ENCODE measurements at places on chromosomes 2 and 18.
A peak's percentile ranks its signal among the peaks of the same experiment; 100 is the strongest.

DNA sequence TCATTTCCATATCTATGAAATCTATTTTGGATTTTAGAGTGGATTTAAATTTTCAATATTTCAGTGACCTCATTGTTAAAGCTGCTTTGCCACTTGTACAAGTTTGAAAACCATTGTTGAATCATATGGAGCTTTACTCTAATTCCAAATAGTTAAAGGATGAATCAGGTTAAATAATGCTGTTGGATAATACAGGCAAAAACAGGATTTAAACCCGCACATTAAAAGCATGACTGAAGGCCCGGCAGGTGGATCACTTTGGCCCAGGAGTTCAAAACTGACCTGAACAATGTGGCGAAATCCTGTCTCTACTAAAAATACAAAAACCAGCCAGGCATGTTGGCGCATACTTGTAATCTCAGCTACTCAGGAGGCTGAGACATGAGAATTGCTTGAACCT lies 68.3 kb downstream of the RIF1 start:
- DNase-seq, result no peak

DNA sequence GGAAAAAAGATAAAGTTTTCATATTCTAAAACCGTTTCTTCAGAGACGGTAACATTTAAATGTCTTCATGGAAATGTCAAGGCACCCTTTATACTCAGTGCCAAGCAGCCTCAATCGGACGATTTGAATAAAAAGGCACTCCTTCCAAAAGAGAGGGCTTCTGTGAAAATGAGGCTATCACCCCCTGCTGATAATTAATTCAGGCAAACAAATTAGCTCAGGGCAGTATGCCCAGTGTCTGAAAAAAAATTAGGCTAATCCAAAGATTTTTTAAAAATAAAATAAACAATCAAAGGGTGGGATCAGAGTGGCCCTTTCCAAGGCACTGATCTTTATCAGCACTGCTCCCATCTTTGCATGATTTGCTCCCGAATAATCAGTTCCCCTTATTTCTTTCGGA lies 151.0 kb upstream of the PID1 start:
- no peak for DNase-seq

- DNase-seq, result no peak
Measured at GRCh38 chr2:96195410-96196066, 13.1 kb downstream of the STARD7 start.

DNA sequence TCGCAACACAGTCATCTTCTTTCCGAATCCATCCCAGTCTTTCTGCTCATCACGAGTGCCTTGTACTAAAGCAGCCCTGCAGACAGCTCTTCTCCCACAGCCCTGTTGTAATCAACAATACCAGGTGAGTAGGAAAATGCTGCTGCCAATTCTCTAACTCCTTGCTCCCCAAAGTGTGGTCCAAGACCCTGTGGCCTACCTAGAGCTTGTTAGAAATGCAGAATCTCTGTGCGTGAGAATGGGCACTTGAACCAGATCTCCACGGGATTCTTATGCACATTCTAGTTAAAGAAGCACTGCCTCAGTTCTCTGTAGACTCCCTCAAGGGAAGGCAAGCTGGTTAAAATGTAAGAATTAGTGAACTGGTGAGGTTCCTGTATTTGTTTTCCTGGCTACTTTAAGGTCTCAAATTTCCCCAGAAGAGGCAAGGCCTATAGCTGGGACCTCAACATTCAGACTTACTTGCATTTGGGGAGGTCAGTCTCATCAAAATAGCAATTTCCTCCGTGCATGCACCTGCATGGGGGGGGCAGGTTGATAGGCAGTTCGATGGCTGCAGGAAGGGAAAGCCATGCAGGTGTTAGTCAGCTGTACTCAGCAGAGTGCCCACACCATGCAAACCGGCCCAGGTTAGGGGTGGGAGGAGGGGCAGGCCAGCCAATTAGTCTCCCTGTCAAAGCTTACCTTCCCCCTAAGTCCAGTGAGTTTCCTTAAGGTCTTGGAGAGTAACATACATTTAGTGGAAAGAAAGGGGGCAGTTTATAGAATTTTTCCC lies 70.8 kb downstream of the DHRS9 start:
- DNase-seq, result no peak

DNA sequence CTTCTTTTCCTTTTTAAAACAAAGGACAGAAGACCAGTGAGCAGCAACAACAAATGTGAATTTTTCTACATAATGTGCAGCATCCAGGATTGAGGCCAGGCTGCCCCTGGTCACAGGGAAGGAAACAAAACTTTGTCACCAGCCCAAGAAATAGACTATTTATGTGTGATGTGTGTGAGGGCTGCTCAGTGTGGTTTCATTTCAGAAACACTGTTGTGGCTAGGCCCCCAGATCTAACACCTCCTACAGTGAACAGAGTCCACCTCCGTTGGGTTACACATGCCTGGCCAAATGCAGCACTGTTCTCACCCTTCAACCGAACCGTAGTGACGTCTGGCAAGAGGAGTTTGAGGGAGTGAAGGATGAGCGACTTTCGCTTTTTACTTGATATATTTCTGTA lies 146.3 kb upstream of the RIOK3 start:
- no peak for DNase-seq

GRCh38 chr2:25881764-25882163 lies 3.5 kb upstream of the ASXL2 start:
- DNase-seq, result no peak

- no peak for DNase-seq
Measured at GRCh38 chr2:239108459-239108858, 260.6 kb downstream of the TWIST2 start.

DNA sequence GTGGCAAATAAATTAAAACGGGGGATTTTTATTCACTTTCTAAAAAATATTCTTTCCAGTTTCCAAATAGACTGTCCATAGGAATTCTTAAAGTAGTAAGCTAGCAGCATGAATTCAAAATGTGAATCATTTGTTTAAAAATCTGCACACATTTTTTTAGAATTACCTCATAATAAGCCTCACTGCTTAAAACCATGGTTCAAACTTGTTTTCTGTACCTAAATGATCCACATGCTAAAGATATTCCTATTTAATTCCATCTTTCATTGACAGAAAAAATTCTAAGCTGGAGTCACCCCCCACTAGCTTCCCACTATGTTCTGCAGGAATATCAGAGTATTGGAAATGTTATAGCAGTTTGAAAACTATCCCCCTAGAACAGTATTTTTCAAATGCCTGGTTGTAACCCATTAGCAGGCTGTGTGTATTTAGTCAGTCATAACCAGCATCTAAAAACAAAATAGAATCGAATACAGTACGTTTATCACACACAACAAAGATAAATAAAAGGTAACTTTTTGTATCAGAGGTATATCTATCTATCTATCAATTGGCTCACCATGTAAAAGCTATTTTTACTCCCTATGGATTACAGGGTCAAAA lies 11.2 kb upstream of the IKZF2 start:
- DNase-seq, result no peak

- no peak for DNase-seq
Measured at GRCh38 chr2:118841450-118841827, 6.0 kb downstream of the EN1 start.

- DNase-seq, result no peak
Measured at GRCh38 chr2:160132761-160133160, 67.3 kb downstream of the ITGB6 start.

DNA sequence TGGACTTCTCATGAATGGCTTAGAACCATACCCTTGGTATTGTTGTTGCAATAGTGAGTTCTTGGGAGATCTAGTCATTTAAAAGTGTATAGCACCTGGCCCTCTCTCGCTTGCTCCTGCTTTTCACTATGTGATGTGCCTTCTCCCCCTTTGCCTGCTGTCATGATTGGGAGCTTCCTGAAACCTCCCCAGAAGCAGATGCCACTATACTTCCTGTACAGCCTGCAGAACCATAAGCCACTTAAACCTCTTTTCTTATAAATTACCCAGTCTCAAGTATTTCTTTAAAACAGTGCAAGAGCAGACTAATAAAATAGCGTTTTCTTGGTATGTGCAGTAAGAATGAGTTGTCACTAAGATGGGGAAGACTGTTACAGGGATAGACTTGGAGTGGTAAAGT lies 31.6 kb downstream of the BAZ2B start:
- DNase-seq, result peak; percentile 60

GRCh38 chr2:144511226-144511810 lies 8.6 kb downstream of the ZEB2 start:
- no peak for DNase-seq

DNA sequence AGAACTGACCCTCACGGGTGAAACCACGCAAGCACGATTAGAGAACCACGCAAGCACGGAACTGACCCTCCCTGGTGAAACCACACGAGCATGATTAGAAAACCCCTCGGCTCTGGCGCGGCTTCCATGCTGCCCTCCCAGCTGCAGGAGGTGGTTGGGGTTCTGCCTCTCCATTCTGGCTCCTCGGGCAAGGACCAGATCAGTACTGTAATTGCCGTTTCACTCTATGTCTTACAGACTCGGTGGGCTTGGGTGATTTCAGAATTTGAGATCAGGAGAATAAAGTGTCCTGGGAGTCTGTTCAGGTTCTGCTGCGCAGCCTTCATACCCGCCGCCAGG lies 58.3 kb upstream of the KCNG2 start:
- DNase-seq, result no peak

GRCh38 chr18:70931942-70932814 lies 643.3 kb downstream of the SOCS6 start:
- peak; percentile 47 for DNase-seq

GRCh38 chr2:1854729-1855547 lies 110.6 kb upstream of the PXDN start:
- DNase-seq, result peak; percentile 96

DNA sequence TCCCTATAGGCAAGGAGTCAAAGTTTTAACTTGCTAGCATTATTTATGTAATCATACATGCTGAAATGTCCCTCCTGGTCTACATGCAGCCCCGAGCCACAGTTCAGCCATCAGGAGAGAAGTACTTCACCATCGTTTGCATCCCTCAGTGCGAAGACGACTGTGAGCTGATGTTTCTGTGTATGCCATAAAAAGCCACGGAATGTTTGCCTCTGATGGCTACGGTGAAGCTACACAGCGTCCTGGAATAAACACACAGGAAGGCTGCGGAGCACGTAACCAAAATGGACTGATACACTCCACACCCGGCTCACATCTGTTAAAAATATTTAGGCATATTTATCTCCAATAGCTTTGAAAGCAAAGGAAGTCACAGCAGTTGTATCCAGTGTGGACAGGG lies 4.3 kb upstream of the SALL3 start:
- no peak for DNase-seq

GRCh38 chr2:48510329-48510728 lies 19.6 kb upstream of the STON1 start:
- peak; percentile 52 for DNase-seq

DNA sequence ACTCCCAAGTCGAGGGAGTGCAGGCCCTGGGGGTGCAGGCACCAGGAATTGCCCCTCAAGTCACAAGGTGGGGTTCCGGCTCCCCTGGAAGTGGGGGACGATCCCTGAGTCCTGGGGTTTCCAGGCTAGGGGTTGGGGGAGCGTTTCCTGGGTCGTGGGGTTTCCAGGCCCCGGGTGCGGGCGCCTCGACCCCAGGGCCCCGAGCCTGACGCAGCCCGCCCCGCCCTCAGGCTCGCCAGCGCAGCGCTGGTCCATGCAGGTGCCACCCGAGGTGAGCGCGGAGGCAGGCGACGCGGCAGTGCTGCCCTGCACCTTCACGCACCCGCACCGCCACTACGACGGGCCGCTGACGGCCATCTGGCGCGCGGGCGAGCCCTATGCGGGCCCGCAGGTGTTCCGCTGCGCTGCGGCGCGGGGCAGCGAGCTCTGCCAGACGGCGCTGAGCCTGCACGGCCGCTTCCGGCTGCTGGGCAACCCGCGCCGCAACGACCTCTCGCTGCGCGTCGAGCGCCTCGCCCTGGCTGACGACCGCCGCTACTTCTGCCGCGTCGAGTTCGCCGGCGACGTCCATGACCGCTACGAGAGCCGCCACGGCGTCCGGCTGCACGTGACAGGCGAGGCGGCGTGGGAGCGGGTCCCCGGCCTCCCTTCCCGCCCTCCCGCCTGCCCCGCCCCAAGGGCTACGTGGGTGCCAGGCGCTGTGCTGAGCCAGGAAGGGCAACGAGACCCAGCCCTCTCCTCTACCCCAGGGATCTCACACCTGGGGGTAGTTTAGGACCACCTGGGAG lies 12.0 kb downstream of the SIGLEC15 start:
- DNase-seq, result peak; percentile 52

Measured in NCI-H82 (cell line).